NCI-H524 (cell line): ENCODE measurements at places on chromosomes 5 and 9.

DNA sequence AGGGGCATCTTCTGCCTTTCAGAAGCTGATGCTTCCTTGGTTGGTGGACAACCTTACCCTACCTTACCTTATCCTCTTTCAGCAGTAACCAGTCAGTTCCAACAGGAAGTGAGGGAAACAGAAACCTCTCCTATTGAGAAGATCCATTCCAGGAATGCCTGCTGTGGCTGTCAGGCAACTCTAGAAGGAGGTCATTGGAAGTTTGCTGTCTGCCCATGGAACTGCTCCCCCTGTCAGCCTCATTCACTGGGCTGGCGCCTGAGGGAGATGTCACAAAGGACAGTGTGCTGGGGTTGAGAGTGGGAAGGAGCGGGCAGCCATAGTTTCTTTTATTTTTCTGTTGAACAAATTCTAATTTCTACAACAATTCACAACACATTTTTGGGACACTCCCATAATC, 54.7 kb downstream of the IRX1 start:
- no peak for DNase-seq

GRCh38 chr9:97735070-97735600, 38.0 kb upstream of the XPA start:
- DNase-seq, result no peak

DNA sequence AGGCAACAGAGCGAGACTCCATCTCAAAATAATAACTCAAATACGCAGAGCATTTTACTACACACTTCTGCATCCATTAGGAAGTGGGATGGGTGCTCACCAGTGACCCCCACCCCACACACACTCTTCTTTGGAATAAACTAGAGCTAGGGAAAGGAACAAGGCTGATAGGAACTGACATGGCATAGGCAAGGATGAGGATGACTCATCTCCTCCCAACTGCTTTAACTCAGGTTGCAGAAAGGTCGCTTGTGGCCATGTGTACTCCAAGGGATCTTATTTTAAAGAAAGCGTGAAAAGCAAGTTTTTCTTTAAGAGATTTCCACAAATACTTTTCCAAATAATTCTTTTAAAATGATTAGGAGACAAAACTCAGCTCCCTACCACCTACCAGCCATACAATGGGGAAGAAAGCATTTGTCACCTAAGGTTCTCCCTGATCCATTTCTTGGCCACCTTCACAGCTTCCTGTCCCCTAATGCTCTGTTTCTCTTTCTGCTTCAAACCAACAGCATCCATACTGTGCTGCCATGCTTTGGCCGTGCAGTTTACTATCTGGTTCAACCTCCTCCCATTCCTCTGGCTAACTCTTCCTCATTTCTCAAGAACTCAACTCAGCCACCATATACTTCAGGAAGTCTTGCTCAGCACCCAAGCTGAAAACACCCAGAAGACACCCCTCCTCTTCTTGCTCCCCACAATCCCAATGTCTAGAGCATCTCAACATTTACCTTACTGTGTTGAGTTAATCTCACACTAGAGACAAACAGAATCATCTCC, 211.9 kb downstream of the ACTL7B start:
- DNase-seq, result no peak

GRCh38 chr9:16293610-16294009, 576.9 kb downstream of the BNC2 start:
- no peak for DNase-seq

- no peak for DNase-seq
These were observed 21.9 kb downstream of the ASTN2 start for GRCh38 chr9:117392992-117393391.

DNA sequence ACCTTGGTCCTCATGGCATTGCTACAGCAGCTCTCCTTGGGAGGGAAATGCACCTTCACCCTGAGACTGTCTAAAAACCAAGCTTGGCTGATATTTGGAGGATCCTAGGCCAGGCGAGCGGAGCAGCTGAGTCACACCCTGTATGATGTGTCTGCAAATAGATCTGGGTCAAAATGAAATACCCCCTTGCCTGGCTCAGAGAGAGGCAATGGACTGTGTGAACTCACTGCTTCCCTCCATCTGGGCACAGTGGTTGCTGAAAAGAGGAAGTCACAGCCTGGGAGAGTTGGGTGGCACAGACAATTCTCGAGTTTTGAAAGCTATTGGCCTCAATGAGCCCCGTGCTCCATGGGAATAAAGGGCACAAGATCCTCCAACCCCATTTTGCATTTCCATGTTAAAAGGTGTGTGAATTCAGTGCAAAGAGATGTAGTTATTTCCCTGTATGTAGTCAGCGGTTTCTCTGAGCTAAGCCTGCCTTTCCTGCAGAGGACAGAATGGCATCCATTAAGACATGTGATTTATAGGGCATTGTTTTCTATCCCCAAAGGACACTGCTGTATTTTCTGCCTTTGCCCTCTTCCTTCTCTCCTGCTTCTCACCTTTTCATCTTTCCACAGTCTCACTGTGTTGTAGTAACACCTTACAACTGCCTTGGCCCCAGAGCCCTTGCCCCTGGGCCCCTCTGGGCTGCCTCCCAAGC, 177.2 kb downstream of the GADD45G start:
- DNase-seq, result no peak

- DNase-seq, result no peak
These were observed 361.2 kb downstream of the HCN1 start for GRCh38 chr5:45334939-45335338.

- DNase-seq, result no peak
These were observed 69.5 kb downstream of the ACTBL2 start for GRCh38 chr5:57413145-57413544.

DNA sequence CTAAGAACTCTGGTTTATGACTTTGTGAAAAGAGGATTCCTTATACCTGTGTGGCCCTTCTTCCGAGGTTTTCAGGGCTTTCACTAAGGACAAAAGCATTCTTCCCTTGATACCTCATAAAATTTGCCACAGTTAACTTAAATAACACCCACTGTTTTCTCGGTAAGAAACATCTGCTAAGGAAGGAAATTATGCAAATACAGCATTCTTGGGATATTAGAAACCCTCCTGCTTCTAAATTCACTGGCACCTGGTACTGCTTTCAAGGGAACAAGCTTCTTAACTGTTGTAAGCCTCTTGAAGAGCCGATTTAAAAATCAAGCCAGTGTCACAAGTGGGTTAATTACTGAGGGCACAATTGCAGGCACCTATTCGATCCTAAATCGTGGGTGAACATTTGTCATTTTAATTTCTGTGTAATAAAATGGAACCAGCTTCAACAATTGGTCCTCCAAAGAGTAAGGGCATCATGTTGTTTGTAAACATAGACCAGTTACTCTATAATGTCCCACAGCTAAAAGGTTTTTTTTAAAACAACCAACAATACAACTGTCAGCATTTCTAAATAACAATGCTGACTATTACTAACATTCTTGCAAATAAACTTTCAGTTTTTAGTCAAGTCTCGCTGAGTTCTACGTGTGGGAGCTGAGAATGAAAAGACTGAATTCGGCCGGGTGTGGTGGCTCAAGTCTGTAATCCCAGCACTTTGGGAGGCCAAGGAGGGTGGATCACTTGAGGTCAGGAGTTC, 26.6 kb downstream of the AK3 start:
- peak; percentile 92 for DNase-seq

GRCh38 chr5:160251406-160252155, 22.3 kb downstream of the FABP6 start:
- DNase-seq, result no peak

- DNase-seq, result no peak
These were observed 103.6 kb upstream of the SHB start for GRCh38 chr9:38172586-38172985.

- DNase-seq, result no peak
These were observed 49.3 kb downstream of the COL15A1 start for GRCh38 chr9:98992885-98993569.

- peak; percentile 72 for DNase-seq
These were observed 12.5 kb upstream of the CHD1 start for GRCh38 chr5:98941131-98941883.

DNA sequence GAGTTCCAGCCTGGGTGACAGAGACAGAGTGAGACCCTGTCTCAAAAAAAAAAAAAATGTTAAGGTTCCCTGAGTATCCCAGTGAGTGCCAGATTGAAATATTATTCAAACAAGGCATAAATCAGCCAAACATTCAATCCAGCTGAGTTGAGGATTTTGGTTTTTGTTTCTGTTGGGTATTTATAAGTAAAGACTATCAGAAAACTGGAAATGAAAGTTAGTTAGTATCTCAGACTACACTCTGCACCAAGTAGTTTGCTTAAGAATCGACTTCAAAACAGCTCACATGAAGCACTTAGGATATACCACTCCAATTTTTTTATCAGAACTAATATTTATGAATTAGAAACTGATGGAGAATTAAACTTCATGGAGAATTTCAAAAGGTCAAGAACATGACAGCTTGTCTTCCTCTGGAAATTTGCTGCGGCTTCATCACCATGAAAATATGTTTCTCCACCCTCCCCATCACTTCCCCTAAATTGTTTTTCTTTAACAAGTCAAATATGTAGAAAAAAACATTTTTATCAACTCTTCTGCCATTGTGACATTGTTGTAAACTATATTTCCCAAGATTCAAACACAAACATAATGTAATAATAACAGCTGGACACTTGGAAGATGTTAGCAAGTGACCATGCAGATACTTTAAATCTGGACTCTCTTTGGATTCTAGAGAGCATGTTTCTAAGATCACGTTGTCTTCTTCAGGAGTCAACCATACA, 110.0 kb upstream of the PTGER4 start:
- no peak for DNase-seq

- DNase-seq, result no peak
These were observed 3.6 kb upstream of the RASGEF1C start for GRCh38 chr5:180212363-180213255.

- no peak for DNase-seq
These were observed 8.9 kb upstream of the IL17B start for GRCh38 chr5:149387982-149388381.

GRCh38 chr9:120885958-120886357, 9.0 kb upstream of the PHF19 start:
- DNase-seq, result no peak

- DNase-seq, result no peak
These were observed 108.3 kb downstream of the DENND1A start for GRCh38 chr9:123821619-123822018.

DNA sequence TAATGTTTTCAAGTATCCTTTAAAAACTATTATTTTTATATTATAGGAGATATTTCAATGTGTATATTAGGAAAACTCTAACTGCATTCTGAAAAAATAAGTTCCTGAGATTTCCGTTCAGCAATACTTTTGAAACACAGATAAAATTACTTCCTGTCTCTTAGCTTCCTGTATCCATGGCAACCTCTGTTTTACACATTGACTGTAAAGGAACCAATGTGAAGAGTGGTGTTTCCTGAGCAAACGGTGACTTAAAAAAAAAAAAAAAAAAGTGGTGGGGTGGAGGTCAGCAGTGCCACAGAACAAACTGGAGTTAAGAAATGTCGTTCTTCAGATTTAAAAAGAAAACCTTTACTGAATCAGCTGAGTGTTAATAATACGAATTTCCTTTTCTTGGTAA, at the start of gene LRRC70:
TSS of gene LRRC70 (plus strand) at position 280 of the 400 bp plus-strand sequence. CDS start 620 bp downstream, outside the sequence.
- DNase-seq, result no peak

DNA sequence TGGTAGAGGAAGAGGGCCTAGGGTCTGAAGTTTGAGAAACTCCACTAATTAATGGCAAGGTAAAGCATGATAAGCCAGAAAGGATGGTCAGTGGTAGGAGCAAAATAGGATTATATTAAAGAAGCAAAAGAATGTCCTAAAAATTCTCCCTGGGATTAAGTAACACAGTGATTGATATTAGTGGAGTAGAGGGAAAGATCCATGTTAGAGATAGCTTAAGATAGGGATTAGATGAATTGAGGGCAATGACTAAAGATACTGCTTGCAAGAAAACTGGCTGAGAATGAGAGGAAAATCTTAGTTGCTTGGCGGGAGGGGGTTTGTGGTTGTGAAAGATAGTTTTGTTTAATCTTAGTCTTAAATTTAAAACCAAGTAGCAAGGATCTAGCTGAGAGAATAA, 255.6 kb downstream of the EPB41L4A start:
- no peak for DNase-seq

DNA sequence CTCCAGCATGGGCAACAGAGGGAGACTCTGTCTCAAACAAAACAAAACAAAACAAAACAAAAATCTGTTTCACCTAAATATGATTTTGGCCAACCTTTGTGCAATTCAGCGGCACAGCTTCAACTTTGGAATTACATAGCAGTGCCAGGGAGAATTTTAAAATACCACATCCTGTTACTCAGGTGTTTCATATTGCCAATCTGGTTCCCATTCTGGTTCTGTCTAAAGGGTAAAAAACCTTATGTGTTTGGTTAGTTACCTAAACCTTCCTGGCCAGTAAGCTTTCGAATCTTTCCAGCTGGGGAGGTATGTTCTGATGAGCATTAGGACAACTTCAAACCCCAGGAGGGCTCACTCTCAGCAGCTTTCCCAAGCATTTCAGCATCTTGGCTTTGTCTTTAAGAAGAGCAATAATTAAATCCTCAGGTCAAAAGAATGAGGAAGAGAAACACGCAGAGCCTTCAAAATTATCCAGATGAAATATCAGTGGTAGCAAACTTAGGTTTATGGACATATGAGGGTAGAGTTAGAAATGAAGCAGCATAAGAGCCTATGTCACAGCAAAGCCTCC, 2.7 kb downstream of the DAB2 start:
- no peak for DNase-seq

DNA sequence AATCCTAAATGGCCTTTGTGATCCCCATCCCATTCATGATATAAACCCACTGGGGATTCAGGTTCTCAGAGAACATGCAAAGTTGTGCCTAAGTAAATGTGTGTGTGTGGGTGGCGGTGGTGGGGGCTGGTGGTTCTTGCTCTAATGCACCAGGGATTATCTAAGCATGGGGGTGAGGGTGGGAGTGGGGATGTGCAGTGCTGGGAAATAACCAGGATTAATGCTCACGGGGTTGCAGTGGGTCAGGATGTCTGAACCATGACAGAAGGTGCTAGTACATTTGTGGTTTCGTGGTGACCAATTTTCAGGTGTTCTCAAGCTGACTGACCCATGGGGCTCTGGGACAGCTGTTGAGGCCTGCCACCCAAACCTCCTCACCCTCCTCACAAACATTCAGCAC, 101.0 kb downstream of the ZNF608 start:
- DNase-seq, result no peak

DNA sequence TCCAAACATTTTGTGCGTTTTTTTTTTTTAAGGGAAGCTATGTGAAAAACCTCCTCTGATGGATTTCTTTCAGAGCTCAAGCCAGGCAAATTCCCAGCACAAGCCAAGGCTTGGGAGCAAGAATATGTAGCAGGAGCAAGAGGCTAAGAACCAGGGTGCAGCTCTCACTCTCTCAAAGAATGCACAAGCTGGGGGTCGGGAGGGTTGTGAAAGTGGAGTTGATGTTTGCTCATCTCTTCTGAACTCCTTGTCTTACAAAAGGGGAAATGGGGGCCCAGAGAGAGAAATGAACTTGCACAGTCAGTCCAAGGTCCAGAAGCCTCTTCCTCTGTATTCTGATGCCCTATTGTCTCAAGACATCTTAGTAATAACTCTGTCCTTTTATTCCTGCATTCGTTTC, 7.7 kb upstream of the TRAF1 start:
- DNase-seq, result no peak

DNA sequence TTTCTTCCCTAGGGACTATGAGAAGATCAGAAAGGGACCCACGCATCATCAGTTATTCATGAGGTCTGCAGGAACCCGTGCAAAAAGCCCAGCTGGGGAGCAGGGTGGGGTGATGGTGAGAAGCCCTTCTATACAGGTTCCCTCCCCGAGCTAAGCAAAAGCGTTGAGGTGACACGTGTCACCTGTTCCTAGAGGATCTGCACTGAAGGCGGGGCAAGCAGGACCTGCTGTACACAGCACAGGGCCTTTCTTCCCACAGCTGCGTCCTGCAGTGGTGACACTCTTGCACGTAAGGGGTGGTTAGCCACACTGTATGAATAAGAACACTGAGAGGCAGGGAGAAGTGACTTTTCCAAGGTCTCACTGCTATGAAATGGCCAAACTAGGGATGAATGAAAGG, 37.2 kb upstream of the SH3PXD2B start:
- no peak for DNase-seq
